ENCODE measurements at places on chromosomes 5 and 9.

DNA sequence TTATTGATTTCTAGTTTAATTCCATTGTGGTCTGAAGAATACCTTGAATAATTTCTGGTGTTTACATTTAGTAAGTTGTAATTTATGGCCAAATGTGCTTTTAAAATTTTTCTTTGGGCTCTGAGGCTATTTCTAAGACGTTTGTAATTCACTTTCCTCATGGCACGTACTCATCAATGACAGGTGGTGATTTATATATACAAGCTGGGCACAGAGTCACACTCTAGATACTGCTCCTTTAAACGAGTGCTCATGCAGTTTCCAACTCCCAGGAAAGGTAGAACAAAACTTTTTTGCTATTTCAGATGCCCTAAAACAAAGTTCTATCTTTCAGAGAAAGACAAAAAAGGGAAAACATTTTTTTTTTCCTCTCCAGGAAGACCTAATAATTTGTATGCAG is 146.9 kb downstream of the AUH start:
- no peak for DNase-seq

DNA sequence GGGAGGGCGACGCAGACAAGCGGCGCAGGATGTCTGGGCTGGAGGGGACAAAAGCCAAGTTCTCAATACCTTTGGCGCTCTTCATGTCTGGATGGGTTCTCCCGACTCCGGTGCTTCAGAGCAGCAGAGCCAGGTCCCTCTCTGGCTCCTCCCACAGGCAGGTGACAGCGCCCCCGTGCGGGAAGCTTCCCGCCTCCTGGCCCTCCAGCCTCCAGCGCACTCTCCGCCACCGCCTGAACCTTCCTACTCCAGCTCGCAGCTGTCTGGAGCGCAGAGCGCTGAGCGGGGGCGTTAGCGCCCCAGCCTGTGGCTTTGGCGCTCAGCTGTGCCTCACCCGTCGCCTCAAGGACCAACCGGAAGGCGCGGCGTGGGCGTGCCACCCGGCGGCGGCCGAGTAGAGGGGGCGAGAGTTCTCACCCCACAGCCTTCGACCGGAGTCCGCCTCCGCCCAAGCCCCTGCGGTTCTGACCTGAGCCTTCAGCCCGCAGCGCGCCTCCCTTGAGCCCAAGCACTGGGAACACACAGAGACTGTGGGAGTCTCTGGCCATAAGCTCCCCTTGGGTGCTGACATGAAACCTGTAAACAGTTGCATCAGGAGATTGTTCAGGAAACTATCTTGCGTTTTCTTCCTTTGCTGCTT is at the start of gene SLCO4C1:
SLCO4C1 (minus strand) TSS at position 107 of the 640 bp plus-strand sequence; CDS start at position 85, 22 bp downstream.
- peak; percentile 86 for DNase-seq

GRCh38 chr9:128528445-128529160 is 23.8 kb upstream of the SPTAN1 start:
- no peak for DNase-seq

DNA sequence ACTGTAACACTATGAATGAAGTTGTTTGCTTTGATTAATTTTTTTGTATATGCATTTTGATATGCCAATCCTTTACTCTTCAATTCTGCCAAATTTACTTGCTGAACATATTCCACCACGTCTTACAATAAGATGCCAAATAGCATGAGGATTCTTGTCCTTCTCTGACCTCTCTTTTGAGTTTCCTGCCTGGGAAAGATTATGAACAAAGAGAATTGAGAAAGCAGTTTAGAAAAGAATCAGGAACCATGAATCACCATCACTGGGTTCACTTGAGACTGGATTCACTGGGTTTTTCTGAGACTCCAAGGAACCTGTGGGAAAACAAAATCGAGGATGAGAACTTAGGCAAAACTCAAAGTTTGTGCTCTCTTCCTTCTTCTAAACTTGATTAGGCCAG is 256.5 kb downstream of the CETN3 start:
- DNase-seq: no peak

DNA sequence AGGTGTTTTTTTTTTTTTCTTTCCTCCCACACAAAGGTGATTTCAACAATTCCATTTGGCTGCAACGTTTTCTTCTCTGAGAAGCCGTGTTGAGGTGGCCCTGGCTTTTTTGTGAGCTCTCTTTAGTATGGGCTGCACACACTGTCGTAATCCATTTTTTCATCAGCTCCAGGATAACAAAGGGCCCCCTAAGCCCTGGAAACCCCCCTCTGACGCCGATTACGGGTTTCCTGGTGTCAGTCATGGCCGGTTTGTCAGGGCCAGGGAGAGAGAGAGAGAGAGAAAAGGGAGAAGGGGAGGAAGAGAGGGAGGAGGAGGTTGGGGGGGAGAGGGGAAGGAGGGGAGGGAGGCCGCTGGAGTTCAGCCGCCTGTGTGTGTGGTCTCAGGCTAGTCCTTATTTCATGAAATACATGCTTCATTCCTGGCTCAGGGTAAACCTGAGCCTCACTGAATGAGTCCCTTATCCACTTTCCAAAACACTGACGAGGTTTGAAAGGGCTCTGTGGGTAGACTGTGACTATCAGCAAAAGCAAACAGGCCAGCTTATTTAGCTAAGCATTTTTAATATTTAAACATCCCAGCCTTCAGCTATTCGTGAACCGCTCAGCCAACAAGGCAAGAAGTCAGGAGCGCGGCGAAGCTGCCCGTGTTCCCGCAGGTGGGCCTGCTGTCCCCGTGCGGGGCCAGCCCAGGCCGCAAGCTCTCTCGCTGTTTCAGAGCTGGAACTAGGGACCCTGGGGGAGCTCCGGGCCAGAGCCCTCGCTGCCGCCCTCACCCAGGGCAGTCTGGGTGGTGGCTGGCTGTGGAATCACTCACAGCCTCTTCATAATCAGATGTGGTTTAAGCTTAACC is 172.8 kb downstream of the ERCC6L2 start:
- peak; percentile 55 for DNase-seq

DNA sequence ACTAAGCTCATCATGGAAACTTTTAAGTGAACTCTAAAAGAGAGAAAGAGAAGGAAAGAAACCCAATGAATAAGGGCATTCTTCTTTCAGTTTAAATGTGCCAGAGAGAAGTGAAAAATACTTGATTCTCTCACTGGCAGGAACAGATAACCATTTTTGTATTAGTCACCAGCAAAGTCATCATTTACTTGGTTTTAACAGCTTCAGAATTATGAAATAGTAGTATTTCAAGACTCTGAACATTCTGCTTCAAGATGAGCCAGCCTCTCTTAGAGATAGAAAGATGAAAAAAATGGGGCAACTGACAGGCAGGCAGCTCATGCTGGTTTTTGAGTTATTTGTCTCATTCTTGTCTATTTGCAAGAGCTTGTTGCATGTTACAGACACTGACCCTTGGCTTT is 103.5 kb downstream of the GCNT1 start:
- no peak for DNase-seq

DNA sequence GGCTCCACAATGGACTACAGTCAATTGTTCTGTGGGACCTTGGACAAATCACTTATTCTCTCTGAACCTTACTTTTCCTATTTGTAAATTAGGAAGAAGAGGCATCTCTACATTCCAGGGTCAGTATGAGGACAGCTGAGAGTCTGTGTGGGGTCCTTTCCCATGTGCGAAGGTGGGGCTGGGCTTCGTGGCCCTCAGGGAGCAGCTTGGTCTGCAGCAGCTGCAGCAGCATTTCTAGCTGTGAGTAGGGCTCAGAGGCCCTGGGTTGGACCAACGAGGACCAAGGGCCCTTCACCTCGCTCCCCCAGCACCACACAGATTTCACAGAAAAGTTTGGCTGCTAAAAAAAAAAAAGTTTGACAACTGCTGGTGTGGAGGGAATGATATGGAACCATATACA is 9.4 kb upstream of the DDX41 start:
- no peak for DNase-seq

DNA sequence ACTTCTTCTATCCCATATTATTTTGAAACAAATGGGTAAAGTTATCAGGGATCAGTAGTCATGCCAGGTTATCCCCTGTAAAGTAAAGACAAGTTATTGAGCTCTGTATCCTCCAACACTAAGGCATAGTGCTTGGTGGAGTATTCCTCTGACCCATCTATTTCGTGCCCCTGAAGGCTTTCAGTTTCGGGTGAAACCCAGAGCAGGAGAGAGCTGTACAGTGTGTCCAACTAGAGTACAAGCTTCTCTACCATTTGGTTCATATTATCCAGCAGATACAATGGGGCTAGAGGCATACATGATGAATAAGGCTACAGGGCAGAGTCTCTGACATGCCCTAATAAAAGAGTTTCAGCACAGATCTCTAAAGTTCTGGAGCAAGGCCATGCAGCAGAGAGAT is 3.2 kb upstream of the SLC22A4 start:
- no peak for DNase-seq
